ENCODE measurements at places on chromosomes 1 and 21.
A peak's percentile ranks its signal among the peaks of the same experiment; 100 is the strongest.

GRCh38 chr1:214445831-214446614, 105.4 kb downstream of the PTPN14 start:
- DNase-seq: no peak

DNA sequence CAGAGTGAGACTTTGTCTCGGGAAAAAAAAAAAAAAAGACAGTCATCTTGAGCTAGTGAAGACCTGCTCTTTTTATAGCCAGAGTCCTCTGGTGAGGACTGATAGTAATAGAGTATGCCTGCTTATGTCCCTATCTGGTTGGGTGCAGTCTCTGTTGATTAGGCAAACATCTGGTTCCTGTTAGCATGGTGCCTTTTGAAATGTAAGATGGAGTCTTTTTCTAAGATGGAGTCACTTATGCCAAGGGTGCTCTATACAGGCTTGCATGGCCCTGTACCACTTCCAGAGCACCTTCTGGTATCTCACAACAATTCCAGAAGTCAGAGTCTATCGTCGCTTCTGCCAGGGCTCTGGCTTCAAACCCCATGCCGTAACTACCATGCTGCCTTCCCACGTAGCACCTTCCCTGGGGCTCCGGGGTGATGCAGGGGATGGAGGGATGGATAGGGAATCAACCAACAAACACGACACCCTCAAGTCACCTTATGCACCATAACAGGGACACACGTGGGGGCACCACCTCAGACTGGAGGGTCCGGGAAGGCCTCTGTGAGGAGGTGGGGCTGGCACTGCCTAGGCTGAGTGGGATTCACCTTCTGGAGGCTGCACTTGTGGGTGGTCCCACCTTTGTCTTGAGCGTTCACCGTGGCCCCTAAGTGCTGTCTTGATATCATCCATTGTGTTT, 11.6 kb upstream of the PADI6 start:
- DNase-seq: no peak

DNA sequence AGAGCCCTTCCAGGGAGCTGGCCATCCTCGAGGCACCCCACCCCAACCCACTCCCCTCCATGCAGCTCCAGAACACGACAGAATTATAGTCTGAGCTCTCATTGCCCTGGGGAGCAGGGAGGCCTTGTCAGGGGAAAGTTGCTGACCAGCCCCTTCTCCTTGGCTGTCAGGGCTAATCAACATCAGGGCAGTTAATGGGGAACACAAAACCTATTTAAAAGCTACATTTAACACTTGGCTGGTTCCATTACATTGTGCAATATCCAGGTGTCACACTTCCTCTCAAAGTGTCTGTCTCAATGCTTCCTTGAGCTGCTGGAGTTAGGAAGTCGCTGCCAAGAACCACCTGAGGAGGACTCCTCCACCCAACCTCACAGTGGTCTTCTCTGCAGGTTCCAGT, 111.8 kb upstream of the GRIK3 start:
- DNase-seq: no peak

DNA sequence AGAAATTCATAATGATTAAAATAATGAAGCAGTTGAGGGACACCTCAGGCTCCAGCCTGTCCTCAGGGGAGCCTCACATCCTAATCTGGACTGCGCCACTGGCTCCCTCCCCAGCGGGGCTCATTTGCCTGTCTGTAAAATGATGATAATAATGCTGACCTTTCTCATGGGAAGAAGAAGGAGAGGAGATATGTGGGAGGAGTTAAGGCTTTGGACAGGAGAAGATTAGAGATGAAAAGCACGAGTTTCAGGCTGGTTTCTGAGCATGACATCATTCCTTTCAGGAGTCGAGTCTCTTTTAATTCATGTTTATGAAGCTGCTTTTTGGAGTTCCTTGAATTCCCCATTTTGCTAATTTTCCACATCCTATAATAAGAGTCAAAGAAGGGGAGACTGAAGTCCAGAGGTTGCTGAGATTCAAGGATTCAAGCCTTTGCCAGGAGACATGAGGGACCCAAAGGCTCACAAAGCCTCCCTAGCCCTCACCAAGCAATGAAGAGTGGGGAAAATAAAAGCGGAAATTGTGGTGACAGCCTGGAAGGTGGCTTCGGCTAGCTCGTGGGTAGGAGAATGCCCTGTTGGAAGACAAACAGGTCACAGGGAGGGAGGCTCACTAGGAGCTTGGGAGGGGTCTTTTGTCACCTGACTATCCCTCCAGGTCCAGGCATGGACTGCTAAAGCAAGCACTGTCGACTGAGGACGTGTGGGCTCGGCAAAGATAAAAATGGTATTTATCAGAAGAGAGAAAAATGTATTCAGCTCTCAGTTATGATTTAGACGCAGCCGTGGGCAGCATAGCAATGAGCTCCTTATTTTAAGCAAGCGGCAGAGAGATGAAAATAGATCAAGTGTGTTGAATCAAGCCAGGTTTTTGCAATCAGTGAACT, 27.5 kb upstream of the STMN1 start:
- DNase-seq: no peak

- DNase-seq: no peak
Measured at GRCh38 chr1:66637146-66637545, 103.2 kb downstream of the SGIP1 start.

DNA sequence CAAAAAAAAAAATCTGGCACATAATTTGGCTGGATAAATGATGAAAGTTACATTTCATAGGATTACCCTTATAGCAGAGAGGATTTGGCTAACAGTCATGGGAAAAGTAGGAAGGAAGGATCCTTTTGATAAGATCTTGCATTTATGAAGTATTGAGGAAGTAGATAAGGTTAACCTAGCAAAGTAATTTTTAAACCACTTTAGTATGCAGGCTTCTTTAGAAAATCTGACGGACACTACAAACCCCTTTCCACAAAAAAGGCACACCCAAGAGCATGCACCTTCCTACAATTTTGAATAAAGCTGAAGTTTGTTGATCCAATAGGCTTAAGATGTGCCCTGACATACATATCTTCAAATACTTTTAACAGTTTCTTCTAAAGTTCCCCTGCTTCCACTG, 275.2 kb downstream of the GRIK1 start:
- no peak for DNase-seq

DNA sequence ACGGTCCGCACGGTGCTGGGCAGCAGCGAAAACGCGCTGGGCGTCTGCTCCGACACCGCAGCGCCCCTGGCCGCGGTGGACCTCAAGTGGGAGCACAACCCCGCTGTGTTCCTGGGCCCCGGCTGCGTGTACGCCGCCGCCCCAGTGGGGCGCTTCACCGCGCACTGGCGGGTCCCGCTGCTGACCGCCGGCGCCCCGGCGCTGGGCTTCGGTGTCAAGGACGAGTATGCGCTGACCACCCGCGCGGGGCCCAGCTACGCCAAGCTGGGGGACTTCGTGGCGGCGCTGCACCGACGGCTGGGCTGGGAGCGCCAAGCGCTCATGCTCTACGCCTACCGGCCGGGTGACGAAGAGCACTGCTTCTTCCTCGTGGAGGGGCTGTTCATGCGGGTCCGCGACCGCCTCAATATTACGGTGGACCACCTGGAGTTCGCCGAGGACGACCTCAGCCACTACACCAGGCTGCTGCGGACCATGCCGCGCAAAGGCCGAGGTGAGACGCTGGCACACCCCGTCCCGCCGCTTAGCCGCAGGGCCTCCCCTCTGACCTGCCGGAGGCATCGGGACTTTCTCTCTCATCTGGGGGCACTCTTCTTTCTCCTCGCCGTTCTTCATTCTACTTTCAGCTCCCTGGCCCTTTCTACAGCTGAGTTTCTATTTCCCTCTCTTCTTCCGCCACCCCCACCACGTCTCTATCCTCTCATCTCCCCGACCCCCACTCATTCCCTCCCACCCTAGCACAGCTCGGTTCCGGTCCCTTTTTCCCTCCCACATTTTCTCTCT, 1.0 kb downstream of the NPR1 start:
- DNase-seq: peak; percentile 42

DNA sequence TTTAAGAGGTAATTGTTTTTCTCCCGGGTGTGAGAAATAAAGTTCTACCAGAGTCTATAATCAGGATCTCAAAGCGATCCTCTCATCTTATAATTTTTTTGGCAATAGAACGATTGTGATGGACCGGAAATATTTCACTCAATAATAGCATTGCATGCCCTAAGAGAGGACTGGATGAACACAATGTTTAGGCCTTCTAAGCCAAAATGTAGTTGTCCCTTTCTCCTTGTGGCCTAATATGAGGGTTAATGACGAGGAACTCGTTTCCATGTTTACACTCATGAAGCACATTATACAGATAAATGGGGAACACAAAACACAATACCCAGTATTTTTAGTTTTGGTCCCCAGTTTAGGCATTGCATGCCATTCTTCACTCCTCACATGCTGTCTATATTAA, 5.9 kb downstream of the TBX15 start:
- DNase-seq: no peak

GRCh38 chr1:10664251-10664650, 132.2 kb downstream of the CASZ1 start:
- DNase-seq: no peak

DNA sequence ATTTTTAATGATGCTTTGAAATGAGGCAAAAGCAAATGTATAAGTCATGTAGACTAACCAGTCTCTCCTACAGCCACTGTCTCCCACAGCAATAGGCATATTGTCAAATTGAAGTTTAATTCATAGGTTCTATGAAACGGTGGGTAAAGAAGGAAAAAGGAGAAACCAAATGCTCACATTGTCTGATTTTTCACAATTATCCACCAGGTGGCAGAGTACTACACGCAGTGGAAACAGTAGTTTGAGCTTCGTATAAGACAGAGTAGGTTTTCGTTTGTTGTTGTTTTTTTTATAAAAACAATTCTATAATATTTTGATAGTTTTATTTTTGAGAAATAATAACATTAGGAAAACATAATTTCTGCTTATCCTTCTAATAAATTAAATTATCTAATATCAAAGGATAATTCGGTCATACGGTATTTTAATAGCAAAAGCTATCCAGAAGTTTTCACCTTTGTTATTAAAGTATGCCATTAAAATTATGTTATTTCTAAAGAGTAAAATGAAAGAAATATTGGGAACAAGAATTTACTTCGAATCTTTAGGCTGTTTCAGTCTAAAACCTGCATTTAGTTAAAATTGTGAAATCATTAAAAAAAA, 39.1 kb downstream of the TYW3 start:
- no peak for DNase-seq

GRCh38 chr1:210400043-210400840, 71.5 kb downstream of the HHAT start:
- peak; percentile 53 for DNase-seq

DNA sequence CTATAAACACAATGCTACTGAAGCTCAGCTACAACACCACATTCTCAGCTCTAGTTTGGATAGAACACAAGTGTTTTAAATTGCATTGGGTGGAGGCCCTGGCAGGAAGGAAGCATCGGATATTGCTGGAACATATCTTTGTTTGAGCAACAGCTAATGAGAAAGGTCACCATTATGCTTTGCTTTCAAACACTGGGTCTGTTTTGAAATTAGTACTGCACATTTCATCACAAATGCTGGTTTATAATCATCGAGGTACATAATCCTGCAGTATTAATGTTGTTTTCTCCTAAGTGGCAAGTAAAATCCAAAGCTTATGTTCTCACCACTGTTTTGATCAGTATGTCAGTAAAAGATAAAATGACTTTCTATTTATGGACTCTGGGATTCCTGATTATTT, 61.5 kb upstream of the ARHGAP29 start:
- DNase-seq: no peak

DNA sequence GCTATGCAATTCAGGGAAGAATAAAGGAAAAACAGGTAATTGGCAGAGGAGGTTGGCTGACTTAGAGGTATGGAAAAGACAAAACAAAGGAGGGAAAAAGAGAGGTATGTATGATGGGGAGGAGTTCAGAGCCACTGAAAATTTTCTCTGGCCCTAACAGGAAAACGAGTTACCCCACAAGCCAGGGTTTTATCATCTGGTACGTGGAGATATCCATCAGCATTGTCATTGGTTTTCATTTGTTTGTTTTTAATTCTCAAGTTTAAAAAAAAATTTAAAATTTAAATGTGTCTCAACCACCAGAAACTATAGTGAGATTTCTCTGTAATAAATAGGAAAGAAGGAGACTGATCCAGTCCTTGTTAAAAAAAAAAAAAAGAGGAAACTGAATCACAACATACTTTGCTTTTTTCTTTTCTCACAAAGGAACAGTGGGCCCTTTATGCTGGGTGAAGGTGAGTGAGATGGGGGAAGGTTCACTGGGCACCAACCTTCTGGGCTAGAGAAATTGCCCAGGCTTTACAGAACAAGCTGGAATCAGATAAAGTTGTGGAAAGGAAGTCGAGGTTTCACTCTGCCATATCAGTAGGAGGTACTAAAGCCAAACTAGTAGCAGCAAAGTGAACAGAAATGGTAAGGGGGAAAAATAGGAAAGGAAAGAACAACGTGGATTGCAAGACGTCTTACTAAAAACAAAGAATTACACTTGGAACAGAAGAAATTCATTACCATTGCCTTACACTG, 2.7 kb downstream of the IFNAR2 start:
- DNase-seq: no peak

DNA sequence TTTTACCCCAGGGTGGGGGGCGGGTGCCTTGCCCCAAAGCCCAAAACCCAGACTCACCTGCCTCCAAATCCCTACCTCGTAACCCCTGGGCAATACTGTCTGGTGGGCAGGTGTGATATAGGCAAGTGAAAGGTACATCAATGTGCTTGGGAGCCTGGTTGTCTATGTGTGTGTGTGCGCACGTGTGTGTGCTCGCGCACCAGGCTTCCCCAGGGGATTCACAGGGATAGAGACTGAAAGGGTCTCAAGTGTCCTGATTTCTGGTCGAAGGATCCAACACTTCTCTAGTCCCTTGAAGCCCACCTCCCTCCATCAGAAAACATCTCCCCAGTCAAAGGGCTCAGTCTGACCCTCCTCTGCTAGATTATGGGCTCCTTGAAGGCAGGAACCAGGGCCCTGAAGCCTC, 28.9 kb upstream of the EPB41 start:
- DNase-seq: peak; percentile 9

DNA sequence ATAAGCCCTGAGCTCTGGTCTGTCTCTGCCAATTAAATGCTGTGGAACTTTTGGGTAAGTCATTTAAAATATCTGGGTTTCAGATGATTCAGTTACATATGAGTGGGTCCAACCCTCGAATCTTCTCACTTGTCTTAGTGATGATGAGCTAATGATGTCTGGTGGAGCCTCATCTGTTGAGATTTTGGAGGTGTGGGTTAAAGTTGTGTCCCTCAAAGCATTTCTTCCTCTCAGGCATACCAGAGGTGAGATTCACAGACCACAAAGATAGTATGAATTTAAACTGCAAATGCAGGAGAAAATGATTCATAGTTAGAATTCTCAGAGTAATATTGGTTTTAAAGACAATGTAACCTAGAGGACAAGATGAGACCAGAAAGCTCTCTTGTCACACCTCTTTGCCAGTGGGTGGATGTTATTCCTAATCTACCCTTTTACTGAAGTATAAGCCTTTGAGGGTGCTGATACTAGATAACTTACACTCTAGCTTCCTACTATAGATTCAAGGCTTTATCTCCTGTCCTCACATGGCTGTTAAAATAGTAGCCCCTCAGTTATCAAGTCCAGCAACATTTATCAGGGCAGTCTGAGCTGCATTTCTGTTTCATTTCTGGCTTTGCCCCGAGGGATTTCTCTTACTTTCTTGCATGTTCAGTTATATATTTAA, 90.7 kb downstream of the MT1HL1 start:
- no peak for DNase-seq
